ENCODE measurements at places on chromosomes 12 and 14.
A peak's percentile ranks its signal among the peaks of the same experiment; 100 is the strongest.

GRCh38 chr14:37545174-37545573, 49.9 kb downstream of the FOXA1 start:
- DNase-seq, result no peak

DNA sequence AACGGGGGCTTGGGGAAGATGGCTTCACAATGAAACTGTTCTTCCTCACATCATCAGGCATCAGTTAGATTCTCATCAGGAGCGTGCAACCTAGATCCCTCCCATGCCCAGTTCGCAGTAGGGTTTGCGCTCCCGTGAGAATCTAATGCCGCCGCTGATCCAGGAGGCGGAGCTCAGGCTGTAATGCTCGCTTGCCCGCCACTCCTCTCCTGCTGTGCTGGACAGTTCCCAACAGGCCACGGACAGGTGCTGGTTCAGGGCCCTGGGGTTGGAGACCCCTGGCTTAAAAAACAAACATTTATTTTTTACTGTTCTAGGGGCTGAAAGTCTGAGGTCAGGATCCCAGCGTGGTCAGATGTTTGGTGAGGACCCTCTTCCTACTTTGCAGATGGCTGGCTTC, 180.5 kb downstream of the FBXL14 start:
- no peak for DNase-seq

GRCh38 chr12:77521508-77522115, 309.1 kb upstream of the NAV3 start:
- no peak for DNase-seq

- DNase-seq, result no peak
These were observed 159.6 kb downstream of the PIWIL1 start for GRCh38 chr12:130497321-130497720.

GRCh38 chr12:89264837-89265236, 87.5 kb downstream of the DUSP6 start:
- no peak for DNase-seq

GRCh38 chr14:56959869-56960268, 149.6 kb upstream of the OTX2 start:
- DNase-seq, result no peak

DNA sequence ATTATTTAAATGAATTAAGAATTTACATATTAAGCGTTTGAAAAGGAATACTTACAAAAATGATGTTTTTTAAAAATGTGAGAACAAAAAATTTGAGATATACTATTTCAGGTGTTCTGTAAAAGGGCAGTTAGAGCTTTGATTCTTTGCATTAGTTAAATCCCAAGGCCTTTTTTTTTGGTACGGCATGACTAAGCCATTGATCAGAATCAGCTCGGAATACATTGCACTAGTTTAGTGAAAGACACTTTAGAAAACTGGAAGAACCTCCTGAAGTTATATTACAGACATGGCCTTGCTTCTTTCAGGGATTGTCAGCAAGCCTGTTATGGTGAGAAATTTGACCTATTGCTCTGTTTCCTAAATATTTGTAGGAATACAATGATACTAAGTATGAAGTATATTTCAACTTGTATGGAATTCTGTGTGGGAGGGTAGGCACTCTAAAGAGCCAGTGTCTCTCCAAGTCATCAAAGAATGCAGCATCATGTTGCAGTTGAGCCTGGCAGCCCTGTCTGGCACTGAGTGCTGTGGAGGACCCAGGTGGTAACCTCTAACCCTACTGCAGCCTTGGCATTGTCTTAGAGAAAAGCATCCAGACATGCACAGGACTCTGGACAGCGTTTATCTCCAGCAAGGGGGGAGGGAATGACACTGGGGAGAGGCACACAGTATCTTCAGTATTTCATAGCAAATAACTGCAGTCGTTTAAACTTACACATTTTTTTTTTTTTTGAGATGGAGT, 1.5 kb downstream of the KLC1 start:
- no peak for DNase-seq

GRCh38 chr14:89470401-89470800, 53.4 kb upstream of the FOXN3 start:
- no peak for DNase-seq

DNA sequence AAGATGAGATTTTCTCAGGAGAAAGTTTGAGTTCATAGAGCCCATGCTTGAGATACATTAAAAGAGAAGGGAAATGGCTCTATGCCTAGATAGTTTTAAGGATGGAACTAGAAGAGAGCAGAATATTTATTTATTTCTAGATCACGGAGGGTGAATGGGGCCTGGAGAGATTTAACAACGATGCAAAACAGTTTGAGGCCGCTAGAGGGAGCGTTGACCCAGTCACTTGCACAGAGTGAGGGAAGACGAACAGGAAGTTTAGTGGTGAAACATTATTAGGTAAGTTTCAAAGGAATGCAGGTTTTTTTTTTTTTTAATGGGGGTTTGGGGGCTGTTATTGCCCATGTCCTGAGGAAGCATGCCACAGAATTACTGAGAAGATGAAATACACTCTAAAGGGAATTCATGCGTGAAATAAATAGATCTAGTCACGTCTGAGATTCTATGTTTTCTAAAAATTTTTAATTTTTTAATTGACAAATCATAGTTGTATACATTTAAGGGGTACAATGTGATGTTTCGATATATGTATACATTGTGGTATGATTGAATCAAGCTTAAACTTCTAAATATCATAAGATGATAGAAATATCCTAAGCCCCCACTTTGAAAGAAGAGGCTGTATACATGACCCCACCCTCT, 14.8 kb upstream of the PPP1R1A start:
- peak; percentile 70 for DNase-seq

- DNase-seq, result no peak
These were observed 41.7 kb upstream of the ITPR2 start for GRCh38 chr12:26874501-26875296.
